Omental fat pad (tissue), 4 donors: ENCODE measurements at places on chromosomes 3 and 15.

GRCh38 chr3:72341920-72342319, 506.3 kb downstream of the SHQ1 start:
- DNase-seq: no peak

DNA sequence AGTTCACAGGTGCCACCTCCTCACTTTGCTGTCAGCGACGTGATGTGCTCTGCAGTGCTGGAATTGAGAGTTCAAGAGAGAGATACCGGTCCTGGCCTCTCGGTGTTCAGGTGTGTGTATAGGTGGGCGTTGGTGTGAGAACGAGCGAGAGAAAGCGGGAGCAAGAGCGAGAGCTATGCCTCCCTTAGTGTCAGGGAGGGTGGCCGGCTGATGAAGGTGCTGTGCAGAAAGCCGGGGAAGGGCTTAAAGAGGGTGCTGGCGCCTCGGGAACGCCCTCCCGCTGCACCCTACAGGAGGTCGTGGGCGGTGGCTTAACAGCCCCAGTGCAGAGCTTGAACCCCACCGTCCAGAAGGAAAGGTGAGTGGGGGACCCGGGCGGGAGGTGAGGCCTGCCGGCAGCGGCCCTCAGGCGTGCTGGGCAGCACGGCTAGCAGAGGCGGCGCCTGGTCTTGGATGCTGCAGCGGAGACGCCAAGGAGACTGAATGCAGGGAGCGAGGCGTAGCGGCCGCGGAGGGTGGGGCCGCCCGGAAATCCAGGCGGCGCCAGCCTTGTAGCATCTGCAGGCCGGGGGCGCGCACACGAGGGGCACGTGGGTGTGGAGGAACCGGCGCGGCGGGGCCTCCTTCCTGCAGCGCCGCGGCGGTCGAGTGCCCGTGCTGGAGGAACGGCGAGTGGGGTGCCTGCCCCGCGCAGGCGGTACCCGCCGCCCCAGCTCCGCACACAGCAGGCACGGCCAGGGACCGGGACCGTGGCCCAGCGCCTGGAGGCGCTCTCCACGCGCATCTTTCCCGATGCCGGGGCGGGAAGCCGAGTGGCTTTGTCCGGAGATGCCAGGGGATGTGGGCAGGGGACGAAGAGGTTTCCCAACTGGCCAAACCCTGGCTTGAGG, 246.8 kb upstream of the TOPAZ1 start:
- no peak for DNase-seq

DNA sequence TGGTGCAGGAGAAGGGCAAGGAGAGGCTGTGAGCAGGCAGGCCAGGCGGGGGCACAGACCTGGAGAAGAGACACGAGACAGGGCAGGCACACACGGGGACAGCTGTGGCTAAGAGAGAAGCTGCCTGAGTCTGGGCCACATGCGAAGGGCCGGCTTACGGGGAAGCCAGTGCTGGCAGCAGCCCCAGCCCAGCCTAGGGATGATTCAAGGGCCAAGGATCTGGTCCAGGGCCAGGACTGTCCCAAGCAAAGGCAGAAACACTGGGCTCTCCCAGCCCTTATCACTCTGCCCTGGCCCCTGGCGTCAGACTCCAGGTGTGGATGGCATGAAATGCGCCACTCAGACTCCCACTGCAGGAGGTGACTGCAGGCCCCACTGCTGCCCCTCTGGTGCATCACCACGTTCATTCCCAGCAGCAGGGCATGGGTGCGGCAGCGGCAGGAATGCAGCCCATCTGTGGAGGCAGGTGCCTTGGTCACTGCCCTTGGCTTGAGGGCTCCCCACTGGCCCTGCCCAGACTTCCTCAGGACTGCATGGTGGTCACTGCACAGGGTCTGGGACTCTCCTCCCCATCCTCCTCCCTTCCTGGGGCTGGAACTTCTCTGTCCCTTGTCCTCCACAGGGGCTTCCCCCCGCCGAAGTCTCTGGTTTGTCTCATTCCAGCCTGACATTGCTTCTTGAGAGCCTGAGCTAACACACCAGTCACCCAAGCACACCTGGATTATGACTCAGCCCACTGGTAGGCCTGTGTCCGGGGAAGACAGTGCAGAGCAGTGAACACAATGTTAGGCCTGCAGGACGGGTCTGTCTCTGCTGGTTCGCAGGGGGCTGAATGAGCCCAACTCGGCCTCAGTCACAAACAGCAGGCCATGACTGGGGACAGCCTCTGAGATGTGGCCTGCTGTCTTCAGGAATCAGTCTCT, 69.3 kb downstream of the TBC1D2B start:
- no peak for DNase-seq

DNA sequence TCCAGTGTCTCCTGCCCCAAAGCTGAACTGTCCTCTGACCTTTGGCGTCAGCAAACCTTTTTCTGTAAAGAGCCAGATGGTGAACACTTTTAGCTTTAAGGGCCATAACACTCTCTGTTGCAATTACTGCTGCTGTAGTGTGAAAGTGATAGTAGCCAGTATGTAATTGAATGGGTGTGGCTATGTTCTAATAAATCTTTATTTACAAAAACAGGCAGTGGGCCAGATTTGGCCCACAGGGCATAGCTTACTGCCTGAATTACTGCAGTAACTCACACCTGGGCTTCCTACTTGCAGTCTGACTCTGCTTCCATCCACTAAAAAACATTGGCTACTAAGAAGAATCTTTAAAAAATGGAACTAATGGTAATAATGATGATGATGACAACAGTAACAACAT, 68.0 kb upstream of the SLC6A11 start:
- DNase-seq: no peak

DNA sequence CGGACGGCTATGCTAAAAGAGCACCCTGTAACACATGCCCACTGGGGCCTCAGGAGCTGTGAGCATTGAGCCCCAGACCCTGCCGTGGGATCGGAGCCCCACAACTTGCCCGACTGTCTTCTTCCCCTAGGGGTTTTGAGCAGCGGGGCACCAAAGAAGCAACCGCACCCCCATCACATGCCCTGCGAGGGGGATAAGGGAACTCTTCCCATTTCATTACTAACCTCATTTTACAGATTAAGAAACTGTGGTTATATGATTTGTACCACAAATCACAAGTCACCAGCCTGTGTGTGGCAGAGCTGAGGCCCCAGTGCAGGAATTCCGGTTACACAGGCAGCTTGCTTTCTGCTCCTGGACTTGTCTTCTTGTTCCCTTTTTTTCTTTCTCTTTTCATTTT, 86.2 kb downstream of the CD47 start:
- DNase-seq: no peak

DNA sequence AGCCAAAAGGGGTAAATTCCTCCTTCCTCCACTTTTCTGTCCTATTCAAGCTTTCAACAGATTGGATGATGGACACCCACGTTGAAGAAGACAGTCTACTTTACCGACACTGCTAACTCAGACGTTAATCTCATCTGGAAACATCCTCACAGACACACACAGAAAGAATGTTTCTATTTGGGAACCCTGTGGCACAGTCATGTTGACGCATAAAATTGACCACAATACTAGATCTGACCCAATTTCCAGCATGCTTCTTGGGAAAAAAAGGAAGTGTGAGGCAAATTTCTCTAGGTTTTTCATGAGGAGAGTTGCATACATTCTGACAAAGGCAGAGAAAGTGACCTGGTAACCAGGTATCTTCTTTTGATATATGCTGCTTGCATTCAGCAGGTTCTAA, 594.1 kb downstream of the FGF12 start:
- no peak for DNase-seq

GRCh38 chr3:15271785-15272381, 60.5 kb downstream of the SH3BP5 start:
- no peak for DNase-seq

DNA sequence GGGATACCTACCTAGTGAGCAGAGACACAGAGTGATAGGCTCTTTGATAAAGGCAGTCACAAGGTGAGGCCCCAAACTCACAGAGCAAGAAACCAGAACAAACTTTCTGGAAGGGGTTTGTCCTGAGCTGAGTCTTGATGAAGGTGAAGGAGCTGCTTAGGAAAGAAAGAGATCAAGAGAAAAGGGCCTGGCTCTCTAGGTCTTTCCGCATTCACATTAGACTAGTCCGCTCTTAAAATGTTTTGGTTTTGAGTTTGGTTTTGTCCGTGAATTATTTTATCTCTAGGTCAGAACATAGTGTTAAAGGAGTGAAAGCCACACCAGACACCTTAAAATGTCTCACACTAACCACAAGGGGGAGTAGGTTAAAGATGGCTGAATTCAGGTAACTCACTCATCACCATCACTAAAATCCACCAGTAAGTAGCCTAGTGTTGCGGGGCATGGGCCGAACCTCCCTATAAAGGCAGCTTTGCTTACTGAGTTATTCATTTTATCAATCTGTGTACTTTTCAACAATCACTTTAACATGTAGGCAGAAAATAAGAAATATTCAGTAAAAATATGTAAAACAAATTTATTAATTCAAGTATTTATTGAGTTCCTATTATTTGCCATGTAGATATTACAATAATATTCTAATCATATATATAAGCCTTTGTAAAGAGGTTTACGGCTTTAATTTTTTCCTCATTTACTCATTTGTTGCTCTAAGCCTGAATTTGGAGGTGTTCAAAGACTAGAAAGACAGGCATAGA, 121.5 kb upstream of the TSC22D2 start:
- no peak for DNase-seq

GRCh38 chr3:177603148-177603603, 405.9 kb upstream of the TBL1XR1 start:
- DNase-seq: no peak

GRCh38 chr15:25763331-25763751, 99.8 kb downstream of the ATP10A start:
- DNase-seq: no peak

DNA sequence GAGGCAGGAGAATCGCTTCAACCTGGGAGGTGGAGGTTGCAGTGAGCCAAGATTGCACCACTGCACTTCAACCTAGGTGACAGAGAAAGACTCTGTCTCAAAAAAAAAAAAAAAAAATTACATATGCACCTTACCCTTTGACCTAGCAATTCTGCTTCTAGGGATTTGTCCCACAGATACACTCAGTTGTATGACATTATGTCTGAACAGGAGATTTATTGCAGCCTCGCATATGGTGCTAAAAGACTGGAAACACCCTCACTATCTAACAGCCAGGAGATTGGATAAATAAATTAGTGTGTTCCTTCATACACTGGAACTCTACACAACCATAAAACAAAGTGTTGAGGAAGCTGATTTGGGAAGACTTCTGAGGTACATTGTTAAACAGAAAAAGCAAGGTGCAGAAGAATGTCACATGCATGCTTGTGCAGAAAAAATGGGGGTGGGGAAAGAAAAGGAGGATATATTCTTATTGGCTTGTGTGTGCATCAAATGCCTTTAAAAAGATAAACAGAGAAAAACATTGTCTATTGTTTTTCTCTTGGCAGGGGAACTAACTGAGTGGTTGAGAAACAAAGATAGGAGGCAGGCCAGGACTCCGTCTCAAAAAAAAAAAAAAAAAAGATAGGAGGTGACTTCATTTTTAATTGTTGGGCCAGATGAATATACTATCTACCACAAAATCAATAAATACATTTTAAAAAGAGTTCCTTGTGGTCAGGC, 30.9 kb downstream of the PPCDC start:
- DNase-seq: no peak

GRCh38 chr3:149299938-149300801, 33.3 kb downstream of the TM4SF18 start:
- no peak for DNase-seq

GRCh38 chr3:20078194-20078714, 38.0 kb downstream of the KAT2B start:
- DNase-seq: no peak

DNA sequence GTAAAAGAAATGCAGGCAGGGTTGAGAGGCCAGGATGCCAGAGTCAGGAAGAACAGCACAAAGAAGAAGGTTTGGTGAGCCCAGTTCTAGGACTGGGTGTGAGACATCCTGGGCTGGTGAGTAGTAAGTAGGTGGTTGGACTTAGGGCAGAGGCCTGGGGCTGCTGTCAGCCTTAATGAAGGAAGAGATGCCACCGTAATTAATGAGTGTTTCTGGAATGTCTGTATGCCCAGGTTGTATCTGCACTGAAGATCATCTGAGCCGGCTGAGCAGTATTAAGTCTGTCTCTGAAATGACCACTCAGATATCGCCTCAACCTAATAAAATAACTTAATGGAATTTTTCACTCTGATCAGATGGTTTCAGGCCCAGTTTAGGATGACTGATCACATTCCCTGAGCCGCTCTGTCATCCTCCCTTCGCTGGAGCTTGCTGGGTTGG, 532.9 kb upstream of the IL12A start:
- no peak for DNase-seq

- no peak for DNase-seq
Measured at GRCh38 chr3:66499881-66500575, 794 bp downstream of the LRIG1 start.

GRCh38 chr3:159045279-159045885, 243.5 kb downstream of the MFSD1 start:
- no peak for DNase-seq

GRCh38 chr3:135382621-135383020, 582.9 kb upstream of the PPP2R3A start:
- DNase-seq: no peak

DNA sequence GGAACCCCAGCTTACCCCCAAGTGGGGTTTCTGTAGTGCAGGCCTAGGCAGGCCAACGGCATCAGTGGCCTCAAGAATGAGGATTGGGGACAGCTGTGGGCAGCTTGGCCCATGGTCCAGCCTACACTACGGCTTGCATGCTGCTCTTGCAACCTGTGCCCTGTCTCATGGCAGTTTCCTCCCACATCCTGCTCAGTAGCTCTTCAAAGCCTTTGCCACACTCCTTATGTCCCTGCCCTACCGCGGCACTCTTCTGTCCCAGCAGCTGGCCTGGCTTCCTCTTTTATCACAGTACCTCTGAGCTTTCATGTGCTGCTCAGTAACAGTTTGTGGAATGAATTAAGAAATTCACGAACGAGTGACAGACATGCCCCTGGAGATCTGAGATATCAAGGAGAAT, 431.0 kb downstream of the EPHB1 start:
- no peak for DNase-seq

GRCh38 chr15:81491414-81492096, 117.5 kb upstream of the TMC3 start:
- DNase-seq: no peak

DNA sequence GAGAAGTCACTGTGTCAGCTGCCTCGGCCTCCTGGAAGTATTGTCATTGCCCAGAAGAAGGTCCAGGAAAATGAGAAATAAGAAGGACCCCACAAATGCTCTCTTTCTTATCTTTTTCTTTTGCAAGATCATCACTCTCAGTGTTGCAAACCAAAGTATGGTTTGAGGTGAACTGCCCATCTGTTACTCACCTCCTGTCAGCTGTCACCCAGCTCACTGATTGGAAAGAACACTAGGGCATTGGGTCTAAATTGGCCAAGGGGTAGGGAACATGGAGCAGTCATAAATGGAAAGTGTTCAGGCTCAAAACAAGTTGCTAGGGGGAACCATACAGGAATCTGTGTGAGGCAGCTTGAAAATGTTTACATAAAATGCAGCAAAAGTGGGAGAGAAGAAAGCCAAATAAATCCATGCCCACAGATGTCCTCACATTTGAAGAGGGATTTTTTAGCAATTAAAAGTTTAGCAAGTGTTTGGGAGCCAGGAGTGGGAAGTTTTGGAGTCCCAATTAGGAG, 431.2 kb upstream of the THBS1 start:
- no peak for DNase-seq

GRCh38 chr3:14374444-14374883, 27.9 kb upstream of the SLC6A6 start:
- no peak for DNase-seq

GRCh38 chr3:46078712-46079400, 51.6 kb upstream of the XCR1 start:
- peak; percentile 100 for DNase-seq

- no peak for DNase-seq
Measured at GRCh38 chr3:65048151-65048550, 360.4 kb upstream of the ADAMTS9 start.

- no peak for DNase-seq
Measured at GRCh38 chr3:42096796-42097565, 5.8 kb downstream of the TRAK1 start.
